ENCODE measurements at places on chromosomes 5 and 9. TPM values are rescaled to one million over a fixed set of nuclear protein-coding genes. Genes with fewer than 3 reads are reported as not detected.

IL4 gene
- not detected for total RNA-seq

GLRX gene
- 106 TPM for total RNA-seq

FAM78A gene
- total RNA-seq, result 69.1 TPM

SOX30 gene
- not detected for total RNA-seq

PPP3R2 gene
- not detected for total RNA-seq

TICAM2 gene
- total RNA-seq, result 3.0 TPM

MTRR gene
- 30.0 TPM for total RNA-seq

OLFM1 gene
- total RNA-seq, result 12.5 TPM

TAF11L10 gene
- total RNA-seq, result not detected

GKAP1 gene
- total RNA-seq, result 25.3 TPM
